ENCODE measurements at places on chromosomes 2 and 18.

- DNase-seq = no peak
These were observed 12.6 kb upstream of the RAB1A start for GRCh38 chr2:65142515-65142914.

DNA sequence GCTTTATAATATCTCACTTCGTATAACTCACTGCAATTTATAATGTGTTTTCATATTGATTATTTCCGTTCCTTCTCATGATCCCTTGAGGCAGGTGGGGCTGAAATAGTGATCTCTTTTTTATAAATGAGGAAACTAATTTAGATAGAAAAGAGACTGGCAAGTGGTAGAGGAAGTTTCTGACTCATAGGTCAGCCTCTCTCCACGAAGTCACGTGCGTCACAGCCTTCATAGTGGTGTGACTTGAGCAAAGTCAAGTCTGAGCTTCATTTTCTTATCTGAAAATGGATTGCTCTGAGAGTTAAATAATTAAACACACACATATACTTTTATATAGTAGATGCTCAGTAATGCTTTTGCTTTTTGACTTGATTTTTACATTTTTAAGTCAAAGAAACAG is 19.9 kb downstream of the ABCG5 start:
- DNase-seq = no peak

GRCh38 chr2:96762529-96763311 is 2.0 kb downstream of the CNNM4 start:
- no peak for DNase-seq

DNA sequence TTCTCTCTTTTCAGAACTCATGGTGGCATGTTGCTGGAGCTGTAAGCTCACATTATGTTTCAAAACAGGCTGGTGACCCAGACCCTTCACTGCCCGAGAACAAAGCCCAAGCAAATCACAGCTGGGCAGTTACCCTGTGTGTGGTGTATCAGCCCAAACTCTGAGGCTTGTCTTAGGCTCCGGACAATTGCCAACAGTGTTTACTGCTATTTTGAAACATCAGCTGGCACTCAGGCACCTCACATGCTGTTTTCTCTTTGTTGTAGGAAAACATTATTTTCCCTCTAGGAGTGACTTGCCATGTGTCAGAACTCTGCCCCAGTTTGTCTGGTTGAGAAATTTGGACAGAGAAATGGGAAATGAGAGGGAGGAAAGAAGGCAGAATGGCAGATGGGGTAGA is 237.6 kb upstream of the APCDD1 start:
- DNase-seq = no peak

GRCh38 chr2:98234776-98235175 is 111.5 kb upstream of the CNGA3 start:
- no peak for DNase-seq

- DNase-seq = no peak
These were observed 174.2 kb downstream of the PRPF40A start for GRCh38 chr2:152542995-152543481.

GRCh38 chr2:102070058-102070642 is 72.4 kb upstream of the IL1R1 start:
- no peak for DNase-seq

GRCh38 chr2:122736279-122736678 is 980.8 kb downstream of the TSN start:
- no peak for DNase-seq

DNA sequence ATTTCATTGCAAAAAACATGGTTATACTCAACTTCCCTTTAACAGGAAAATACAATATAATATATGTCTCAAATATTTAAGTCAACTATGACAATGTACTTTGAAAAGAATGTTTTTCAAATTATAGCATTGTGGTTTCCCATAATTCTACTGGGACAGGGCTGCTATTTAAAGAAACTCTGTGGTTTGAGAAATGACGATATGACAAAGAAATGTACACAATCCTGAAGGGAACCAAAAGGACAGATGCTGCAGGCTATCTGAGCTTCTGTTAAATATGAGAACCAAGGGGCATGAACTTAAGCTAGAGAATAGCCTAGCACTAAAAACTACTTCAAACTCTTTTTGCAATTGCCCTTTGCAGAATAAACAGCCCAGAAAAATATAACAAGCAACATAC is 415.9 kb downstream of the GRB14 start:
- no peak for DNase-seq

DNA sequence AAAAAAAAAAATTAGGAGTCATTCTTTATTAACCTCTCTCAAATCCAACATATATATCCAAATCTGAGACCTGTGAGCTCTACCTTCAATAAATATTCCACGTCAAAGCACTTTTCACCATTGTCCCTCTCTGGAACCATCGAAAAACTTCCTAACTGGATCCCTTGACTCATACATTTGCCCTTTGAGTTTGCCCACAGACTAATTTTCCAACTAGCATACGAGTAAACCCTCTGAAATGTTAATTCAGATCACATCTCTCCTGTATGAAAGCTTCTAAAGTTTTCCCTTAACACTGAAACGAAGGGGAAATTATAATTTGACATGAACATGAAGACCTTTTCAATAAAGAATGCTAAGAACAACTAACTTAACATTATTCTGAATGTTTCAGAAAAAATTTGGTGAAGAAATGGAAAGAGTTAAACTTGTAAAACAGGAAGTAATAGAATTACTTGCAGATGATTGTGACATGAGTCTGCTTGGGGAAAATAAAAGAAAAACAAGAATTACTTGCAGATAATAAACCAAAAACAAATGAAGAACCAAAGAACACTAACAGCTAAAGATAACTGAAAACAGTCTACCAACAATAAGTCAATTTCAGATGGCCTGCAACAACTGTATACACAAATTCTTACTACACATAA is 110.6 kb downstream of the C2orf74 start:
- DNase-seq = no peak

GRCh38 chr2:63614448-63614968 is 25.7 kb downstream of the MDH1 start:
- DNase-seq = no peak

GRCh38 chr2:43576981-43577892 is 18.6 kb downstream of the THADA start:
- DNase-seq = no peak

GRCh38 chr2:74457129-74457548 is 1.1 kb upstream of the WBP1 start:
- no peak for DNase-seq

DNA sequence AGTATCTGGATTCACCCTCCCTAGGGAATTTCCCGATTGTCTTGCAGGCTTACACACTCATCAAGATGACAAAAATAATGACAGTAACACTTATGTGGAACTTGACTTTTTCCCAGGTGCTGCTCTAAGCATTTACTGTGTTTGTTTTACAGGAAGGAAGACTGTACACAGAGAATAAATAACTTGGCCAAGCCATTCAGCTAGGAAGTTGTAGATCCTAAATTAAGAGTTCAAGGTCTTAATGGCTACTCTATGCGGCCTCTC is 549 bp upstream of the DPP4 start:
- no peak for DNase-seq

DNA sequence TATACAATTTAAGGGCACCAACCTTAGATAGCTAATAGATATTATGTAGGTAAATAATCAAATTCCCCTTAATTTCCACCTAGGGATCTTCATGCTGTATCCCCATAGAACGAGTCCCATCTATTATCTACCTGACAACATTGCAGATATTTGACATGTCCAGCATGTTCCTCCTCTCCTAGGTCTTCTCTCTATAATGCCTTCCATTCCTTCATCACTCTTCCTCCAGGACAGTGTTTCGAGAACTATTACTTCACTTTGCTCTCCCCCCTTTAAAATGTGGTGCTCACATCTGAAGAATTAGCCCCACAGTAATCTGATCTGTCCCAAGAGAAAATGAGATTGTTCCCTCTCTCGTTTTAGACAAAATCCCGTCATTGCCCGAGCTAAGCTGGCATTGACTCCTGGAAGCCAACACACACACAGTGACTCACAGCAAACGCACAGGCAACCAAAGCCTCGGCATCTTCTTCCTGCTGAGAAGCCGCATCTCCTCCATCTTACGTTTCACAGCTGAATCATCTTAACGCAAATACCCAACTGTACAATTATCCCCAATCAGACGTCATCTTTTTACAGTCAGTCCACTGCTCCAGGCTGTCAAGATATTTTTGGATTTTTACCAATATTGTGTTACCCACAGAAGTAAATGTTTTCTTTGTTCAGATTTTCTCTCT is 162.9 kb upstream of the AGAP1 start:
- no peak for DNase-seq

DNA sequence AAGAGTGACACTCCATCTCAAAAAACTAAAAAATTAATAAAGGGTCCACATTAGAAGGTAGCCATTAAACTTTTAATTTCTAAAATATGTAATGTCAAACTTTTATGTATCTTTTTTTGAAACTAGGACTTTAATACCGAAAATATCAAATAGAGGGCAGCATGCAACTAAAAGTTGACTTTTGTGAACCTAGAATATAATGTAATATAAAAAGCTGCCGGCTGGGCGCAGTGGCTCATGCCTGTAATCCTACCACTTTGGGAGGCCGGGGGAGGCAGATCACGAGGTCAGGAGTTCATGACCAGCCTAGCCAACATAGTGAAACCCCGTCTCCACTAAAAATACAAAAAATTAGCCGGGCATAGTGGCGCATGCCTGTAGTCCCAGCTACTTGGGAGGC is 62.8 kb downstream of the INO80D start:
- DNase-seq = no peak

GRCh38 chr18:6374340-6374739 is 40.4 kb downstream of the L3MBTL4 start:
- no peak for DNase-seq

DNA sequence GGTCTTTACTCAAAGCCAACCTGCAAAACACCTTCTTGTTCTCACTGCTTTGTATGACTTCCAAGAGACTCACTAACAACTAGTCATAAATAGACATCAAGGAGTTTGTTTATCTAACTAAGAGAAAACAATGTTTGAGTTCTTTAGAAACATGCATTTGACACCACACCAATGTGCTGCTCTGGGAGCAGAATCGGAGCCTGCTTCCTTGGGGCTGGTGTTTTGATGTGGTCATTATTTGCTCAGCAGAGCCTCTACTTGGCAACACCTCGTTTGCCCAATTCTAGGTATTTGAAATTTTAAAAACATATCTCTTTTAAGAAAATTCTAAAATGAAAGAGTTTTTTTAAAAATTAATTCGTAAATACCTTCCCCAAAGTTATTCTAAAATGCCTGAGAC is 167.5 kb downstream of the BCL2 start:
- no peak for DNase-seq

DNA sequence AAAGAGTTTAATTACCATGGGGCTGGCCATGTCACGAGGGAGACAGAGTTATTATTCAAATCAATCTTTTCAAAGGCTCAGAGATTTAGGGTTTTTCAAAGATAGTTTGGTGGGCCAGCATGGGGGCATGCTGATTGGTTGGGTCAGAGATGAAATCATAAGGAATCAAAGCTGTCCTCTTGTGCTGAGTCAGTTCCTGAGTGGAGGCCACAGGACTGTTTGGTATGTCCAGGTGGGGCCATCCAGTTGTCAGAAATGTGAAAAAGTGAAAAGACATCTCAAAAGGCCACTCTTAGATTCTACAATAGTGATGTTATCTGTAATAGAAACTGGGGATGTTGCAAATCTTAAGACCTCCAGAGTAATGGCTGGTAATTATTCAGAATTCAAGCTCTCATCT is 288.6 kb downstream of the EN1 start:
- DNase-seq = no peak

GRCh38 chr2:62968668-62969067 is 82.0 kb upstream of the OTX1 start:
- DNase-seq = no peak

DNA sequence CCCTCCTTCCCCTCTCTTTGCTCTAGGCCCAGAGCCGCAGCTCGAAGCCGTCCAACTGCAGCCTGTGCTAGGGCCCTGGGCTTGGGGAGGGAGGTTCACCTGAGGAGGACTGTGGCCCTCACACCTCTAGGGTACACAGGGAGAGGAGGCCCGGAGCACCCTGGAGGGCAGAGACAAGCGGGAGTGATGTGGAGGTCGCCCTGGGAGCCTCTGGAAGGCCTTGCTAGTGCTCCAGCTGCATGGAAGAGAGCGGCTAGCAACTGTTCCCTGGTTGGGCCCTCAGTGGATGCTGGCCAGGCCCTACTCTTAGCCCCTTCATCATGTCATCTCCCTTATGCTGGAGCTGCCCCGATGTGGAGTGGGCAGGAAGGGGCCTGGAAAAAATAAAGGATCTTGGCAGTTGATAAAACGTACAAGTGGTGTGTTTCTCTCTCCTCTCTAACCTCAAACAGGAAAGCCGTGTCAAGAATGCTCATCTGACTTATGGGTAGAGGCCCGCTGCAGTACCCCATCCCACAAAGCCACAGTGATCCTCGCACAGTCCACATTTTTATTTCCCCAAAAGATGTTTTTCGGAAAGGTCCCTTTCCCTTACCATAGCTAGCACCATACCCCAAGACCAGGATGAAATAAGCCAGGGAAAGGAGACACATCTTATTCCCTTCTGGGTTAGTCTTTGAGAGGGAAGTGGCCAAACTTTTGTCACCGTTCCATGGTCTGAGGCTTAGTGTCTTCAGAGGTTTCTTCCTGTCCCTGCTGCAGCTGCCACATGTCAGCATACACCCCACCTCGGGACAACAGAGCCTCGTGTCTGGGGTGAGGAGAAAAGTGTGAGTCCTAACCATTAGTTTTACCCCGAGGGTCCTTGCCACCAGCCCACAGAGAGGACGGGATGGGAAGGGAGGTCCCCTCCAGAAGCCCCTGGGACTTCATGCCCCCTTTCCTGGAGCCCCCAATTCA is 2.9 kb downstream of the ZFAND2B start:
- no peak for DNase-seq

GRCh38 chr2:144469798-144470197 is 50.1 kb downstream of the ZEB2 start:
- no peak for DNase-seq
